Brain microvascular endothelial cell (primary cell): ENCODE measurements at places on chromosomes 13 and 19.

DNA sequence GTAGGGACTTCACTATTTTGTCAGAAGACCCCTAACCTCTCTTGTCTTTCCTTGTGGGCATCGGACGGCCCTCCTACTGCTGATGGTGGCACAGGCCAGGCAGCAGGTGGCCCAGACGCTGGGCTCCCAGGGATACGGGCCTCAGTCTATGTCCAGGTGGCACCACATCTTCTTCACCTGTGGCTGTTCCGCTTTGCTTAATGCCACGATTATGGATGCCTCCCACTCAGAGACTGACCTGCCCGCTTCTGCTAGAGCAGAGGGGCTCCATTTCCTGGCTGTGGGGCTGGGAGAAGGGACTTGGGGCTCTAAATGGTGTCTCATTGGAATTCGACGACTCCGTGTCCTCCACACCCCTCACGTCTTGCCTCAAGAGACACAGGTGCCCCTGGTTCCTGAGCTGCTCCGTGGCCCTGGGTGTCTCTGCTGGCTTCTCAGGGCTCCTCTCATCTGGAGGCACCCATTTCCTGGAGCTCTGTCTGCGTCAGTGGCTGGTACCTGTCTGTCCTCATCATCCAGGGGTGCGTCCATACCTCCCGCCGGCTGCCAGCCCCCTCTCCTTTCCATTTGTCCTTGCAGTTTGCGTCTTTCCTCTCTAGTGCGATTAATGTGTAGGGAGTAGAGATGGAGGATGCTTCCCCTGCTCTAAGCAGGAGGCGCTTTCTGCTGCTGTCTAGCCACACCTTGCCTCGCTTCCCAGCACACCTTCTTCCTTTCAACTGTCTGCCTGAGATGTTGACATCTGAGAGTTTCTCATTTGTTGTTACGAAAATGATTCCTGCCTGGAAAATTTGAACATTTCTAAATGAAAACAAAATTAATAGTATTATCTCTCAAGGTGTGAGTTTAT lies 63.4 kb downstream of the TEX29 start:
- no peak for DNase-seq

- DNase-seq: no peak
These were observed 24.4 kb upstream of the OR7C2 start for GRCh38 chr19:14916848-14917247.

DNA sequence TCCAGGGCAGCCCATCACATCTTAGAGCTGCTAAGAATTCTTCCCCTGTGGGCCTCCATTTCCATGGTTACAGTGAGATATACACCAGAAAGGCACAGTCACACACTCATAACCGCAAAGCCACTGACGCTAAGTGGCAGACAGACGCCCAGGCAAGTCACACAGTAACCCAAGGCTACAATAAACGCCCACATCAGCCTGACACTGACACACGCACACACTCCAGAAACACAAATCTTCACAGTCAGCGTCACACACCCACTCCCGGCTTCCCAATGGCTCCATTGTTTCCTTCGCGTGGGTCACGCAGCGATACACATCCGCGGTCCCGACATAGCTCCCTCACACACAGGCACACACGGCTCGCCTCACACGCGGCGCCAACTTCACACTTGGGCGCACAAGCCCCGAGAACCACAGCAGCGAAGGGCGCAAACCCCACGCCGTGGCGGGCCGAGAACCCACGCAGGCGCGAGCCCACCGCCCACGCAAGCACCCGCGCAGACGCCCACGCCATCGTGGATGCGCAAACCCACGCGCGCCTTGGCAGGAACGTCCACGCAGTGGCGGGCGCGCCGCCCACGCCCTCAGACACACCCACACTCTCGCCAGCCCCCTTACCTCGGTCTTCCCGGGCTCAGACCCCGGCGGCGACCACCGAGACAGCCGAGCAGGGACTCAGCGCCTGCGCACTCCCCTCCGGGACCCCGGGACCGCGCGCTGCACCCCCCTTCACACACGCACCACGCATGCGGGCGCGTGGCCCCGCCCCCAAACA lies at the start of gene ZNF667:
TSS of gene ZNF667 (minus strand) at position 695 of the 778 bp plus-strand sequence. CDS start 14,975 bp downstream, outside the sequence.
- DNase-seq: peak; percentile 90

GRCh38 chr19:12715929-12716328 lies 7.8 kb downstream of the TNPO2 start:
- no peak for DNase-seq

DNA sequence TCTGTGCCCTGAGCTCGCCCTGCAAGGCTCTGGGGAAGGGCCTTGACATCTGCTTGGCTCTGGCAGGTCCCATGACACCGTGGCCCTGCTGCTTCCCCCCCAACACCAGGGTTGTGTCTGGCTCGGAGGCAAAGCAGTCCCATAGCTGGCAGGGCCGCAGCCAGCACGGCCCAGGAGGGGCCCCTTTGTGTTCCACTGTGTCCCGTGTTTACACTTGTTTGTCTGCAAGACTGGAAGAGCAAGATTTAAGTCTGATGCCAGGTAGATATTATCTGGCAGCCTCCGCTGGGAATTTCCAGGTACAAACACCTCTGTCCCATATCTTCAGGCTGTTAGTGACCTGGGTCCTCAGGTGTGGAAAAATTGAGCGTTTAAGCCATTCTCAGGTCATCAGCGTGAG lies 44.3 kb downstream of the MCF2L start:
- DNase-seq: no peak

DNA sequence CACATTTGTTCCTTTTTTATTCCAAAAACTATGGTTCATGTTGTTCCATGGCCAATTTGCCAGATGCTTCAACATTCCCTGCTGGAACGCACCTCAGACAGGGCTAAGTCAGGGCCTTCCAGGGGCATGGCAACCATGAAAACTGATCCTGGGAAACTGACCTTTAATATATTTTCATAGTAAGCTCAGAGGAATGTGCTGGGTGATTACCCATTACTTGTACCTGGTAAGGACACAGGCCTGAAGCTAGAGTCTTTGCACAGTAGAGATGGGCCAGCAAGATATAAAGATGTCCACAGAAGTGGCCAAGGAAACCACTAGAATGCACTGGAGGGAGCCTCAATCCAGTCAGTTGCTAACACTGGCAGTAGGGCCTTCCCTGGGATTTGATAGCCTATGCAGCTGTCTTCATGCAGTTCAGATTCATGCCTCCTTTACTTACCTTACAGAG lies 353.1 kb downstream of the ENOX1 start:
- DNase-seq: peak; percentile 3

DNA sequence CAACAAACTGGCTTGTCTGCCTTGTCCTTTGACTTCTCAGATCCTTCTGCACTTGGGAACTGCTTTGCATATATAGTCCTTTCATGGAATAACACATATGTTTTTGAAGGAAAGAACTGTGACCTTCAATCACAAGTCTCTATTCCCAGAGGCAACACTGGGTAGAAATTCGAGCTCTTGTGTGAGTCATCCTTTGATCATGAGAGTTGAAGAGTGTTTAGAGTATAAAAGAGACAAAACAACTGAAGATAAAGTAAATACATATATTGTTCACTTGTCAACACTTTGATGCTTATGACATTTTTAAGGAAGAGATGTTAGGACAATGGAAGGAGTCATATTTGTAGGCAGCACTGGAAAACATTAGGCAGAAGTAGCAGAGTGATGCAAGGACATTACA lies 5.2 kb upstream of the OR7A5 start:
- DNase-seq: no peak

- no peak for DNase-seq
These were observed 13.6 kb upstream of the FBXO17 start for GRCh38 chr19:38989066-38989605.

DNA sequence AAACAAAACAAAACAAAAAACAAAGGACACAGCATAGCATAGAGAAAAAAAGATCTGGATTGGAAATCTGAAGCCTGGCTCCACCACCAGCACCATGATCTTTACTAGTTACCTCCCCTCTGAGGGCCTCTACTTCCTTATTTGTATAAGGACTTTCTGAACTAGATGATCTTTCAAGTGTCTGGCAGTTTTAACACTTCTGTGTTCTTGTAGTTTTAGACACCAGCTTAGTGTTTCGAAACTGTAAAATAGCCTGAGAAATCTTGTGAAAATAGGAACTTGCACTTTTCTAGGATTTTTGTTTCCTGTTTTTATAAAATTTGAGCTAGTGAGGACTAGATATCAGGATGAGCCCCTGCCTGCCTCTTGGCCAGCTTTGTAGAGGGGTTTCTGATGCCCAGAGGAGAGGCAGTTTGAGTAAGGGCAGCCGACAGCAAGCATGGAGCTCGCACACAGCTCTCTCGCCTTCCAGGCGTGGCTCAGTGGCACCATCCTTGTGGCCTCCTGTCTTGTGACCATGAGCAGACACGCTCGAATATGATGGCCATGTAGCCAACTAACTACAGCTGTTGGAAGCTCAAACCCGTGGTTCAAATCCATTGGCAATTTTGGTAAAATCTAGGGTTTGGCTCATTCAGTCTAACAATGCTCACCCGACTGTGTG lies 319.0 kb downstream of the KCNRG start:
- DNase-seq: no peak

DNA sequence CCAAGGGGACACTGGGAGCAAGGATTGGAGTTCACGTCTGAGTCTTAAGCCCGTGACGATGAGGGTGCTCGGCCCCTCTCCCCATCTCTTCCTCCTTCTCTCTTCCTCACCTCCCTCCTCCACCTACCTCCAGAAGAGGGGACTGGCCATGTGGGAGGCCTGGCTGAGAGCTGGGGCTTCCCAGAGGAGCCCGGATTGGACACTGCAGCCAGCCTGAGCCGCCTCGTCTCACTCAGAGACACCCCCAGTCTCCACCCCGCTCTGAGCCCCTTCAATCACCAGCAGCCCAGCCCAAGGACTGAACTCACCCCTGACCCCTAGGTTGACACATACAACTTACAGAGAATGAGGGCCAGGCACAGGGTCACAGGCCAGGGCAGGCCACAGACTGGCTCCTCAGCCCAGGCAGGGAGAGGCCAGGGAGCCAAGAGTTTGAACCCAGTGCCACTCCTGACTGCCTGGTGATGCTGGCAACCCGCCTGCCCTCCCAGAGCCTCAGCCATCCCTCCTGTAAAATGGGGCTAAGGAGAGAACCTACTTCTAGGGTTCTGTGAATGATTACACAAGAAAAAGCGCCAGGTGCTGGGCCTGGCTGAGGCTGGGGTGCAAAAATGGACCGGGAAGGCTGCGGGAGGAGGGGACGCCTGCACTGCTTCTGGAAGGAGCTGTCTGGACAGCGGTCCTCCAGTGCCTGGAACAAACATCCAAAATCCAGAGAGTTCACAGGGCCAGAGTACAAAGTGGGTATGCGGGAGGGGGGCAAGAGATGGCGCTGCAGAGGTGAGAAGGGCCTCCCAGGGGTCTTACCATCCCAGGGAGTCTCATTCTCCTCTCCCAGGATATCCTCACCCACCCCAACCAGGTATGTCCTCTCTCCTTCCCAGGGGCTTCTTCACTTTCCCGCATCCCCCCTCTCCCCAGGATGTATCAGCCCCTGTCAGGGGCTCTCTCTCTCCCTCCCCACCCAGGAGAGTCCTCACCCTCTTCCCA lies 1.1 kb downstream of the CD79A start:
- DNase-seq: no peak

GRCh38 chr13:25085125-25085742 lies 10.7 kb upstream of the PABPC3 start:
- peak; percentile 51 for DNase-seq

GRCh38 chr13:32429433-32429909 lies 1.5 kb upstream of the N4BP2L1 start:
- DNase-seq: no peak

GRCh38 chr13:41060724-41061074 lies 610 bp upstream of the WBP4 start:
- DNase-seq: no peak

DNA sequence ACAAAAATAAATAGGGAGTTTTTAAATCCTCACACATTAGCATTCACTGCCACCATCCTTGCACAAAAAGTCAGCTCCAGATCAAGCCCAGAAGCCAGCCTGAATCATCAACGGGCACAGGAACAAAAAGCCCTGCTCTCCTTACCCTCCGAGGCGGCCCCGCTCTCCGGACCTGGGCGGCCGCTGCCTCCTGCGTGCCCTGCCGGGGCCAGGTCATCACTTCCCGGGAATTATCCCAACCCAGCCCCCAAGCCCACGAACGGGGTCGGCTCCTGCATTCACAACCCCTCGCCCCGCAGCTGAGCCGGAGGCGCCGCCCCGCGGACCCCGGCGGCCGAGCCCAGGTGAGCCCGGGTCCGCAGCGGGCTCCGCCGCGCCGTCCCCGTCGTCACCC lies 754 bp downstream of the DNAJB1 start:
- DNase-seq: no peak

- no peak for DNase-seq
These were observed 18.4 kb downstream of the ELL start for GRCh38 chr19:18503337-18503970.

DNA sequence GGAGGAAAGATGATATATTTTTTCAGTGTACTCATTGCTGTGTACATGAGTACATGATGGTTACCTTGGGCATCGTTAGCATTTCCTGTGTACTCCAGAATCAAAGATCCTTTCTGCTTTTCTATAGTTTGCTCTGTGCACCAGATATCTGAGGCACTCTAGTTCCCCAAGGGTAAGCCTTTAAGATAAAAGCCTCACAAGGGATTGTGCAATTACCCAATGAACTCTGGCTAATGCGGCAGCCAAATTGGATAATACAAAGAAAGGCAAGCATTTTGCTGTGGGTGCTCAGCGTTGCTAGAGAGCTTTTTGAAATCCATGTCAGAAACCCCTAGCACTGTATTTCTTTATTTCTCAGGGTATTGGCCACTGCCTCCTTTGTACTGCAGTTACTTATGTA lies 2.9 kb downstream of the CYSLTR2 start:
- DNase-seq: no peak

DNA sequence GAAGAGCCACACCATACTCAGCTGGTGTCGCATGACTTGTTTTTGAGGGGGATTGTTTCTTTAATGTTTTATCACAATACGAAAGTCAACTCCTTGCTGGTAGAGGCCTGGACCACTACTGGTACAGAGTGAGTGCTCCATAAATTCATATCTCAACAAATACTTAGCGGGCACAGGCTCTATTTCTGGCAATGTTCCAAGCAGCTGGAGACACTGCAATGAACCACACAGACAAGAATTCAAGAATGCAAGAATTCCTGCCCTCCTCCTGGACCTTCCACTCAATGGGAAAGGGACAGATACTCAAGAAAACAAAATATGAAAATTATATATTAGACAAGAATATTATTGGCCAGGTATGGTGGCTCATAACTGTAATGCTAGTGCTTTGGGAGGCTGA lies 5.1 kb upstream of the FXYD5 start:
- no peak for DNase-seq

DNA sequence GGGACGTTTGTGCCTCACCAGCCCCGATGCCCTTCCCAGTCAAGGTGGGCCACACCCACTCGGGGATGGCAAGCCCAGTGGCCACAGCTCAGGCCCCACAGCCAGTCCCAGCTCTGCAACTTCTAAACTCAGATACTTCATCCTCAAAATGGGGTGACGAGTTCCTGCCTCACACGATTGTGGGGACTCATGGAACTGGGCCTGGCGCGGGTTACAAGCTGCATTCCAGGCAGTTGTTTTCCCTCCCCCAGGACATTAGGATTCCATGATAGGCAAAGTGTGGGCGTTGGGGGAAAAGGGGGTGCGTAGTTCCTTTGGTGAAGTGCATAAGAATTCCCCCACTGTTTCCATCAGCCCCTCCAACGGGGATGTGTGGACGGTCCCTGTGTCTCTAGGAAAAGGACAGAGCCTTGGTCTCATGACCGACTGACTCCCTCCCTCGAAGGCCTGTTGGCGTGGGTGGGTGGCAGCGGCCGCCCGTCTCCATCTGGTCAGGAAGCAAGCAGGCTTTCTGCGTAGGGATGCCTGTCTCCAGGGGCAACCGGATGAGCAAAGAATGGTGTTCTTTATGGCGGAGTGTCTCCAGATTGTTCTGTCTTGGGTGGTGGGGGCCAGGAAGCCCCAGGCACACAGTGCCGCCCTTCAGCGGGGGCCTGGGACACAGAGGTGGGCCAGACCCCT lies 21.1 kb upstream of the NPAS1 start:
- DNase-seq: no peak

GRCh38 chr13:71493189-71493588 lies 373.8 kb downstream of the DACH1 start:
- DNase-seq: no peak
